ENCODE measurements at places on chromosomes 1 and 21. TPM values are rescaled to one million over a fixed set of nuclear protein-coding genes. Genes with fewer than 3 reads are reported as not detected.

The RNF186 gene
- not detected for total RNA-seq

The PLA2G2C gene
- total RNA-seq = not detected

The CTSE gene
- total RNA-seq = not detected

The LRRC53 gene
- total RNA-seq = not detected

The SLC30A1 gene
- 13.5 TPM for total RNA-seq

The SPRR3 gene
- not detected for total RNA-seq

The AADACL3 gene
- total RNA-seq = 2.3 TPM

The SPRR2A gene
- total RNA-seq = not detected

The NPR1 gene
- 13.2 TPM for total RNA-seq

The WNT9A gene
- total RNA-seq = 1.1 TPM

The KRTAP19-1 gene
- not detected for total RNA-seq

The AIM2 gene
- total RNA-seq = 2.1 TPM

The OR2T29 gene
- not detected for total RNA-seq

The LCE3D gene
- not detected for total RNA-seq

The CAMTA1 gene
- total RNA-seq = 131 TPM

The GJB4 gene
- 0.11 TPM for total RNA-seq

The S100A2 gene
- 2.0 TPM for total RNA-seq

The PIK3C2B gene
- total RNA-seq = 36.7 TPM

The SLAMF7 gene
- total RNA-seq = not detected

The CD52 gene
- total RNA-seq = not detected

The AMY1C gene
- not detected for total RNA-seq

The SELP gene
- not detected for total RNA-seq

The KDF1 gene
- 16.9 TPM for total RNA-seq

The FCER1A gene
- total RNA-seq = not detected

The CSRP1 gene
- total RNA-seq = 24.1 TPM

The IL12RB2 gene
- total RNA-seq = 1.4 TPM

The ERO1B gene
- 3.5 TPM for total RNA-seq

The AQP10 gene
- total RNA-seq = not detected

The PIGR gene
- not detected for total RNA-seq

The CCDC181 gene
- total RNA-seq = 3.7 TPM

The LCE1C gene
- total RNA-seq = not detected

The OR2L2 gene
- total RNA-seq = 0.10 TPM

The S100A14 gene
- total RNA-seq = 1.4 TPM

The LMX1A gene
- total RNA-seq = not detected

The MYBPH gene
- not detected for total RNA-seq

The IFI44 gene
- not detected for total RNA-seq

The USH2A gene
- total RNA-seq = 0.04 TPM

The OTUD7B gene
- total RNA-seq = 22.0 TPM

The NHLH1 gene
- total RNA-seq = 0.39 TPM

The SLC22A15 gene
- total RNA-seq = 3.7 TPM

The LENEP gene
- total RNA-seq = 1.3 TPM

The F13B gene
- total RNA-seq = not detected

The FTCD gene
- 6.0 TPM for total RNA-seq

The SEC22B gene
- 10.7 TPM for total RNA-seq

The DENND4B gene
- total RNA-seq = 61.1 TPM

The KRTAP12-1 gene
- total RNA-seq = 0.73 TPM

The TMPRSS3 gene
- not detected for total RNA-seq

The BGLAP gene
- total RNA-seq = 1.2 TPM

The AGO3 gene
- 26.4 TPM for total RNA-seq

The IFI16 gene
- 1.1 TPM for total RNA-seq

The RGS5 gene
- 103 TPM for total RNA-seq

The PADI1 gene
- total RNA-seq = 0.30 TPM

The NEK2 gene
- 22.9 TPM for total RNA-seq

The KCNJ15 gene
- not detected for total RNA-seq

The PLA2G4A gene
- total RNA-seq = 1.8 TPM

The SF3B4 gene
- total RNA-seq = 119 TPM

The KMO gene
- total RNA-seq = not detected

The TOR1AIP1 gene
- total RNA-seq = 22.0 TPM

The SV2A gene
- 52.9 TPM for total RNA-seq

The WNT3A gene
- 0.19 TPM for total RNA-seq

Measured in H1 (cell line).